H54 (cell line): ENCODE measurements at places on chromosomes 1 and 21.

- no peak for DNase-seq
Measured at GRCh38 chr21:33578959-33579542, 9.4 kb downstream of the DONSON start.

DNA sequence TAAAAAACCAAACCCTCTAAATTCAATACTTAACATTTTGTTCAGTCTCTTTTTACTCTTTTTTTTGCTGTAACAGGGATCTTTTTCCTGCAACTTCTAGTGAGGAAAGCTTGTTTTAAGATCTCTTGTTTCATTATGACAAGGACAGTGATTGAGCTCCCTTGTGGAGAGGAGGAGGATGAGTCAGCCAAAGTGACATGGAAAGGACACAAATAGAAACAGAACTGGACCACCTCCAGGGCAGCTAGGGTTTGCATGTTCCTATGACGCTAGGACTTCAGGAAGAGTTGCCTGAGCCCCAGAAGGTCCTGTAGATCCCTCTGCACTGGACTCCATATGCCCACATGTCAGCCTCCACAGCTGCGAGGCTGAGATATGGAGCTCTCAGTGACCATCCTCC lies 212.6 kb upstream of the FAM78B start:
- no peak for DNase-seq

GRCh38 chr1:175009532-175009931 lies 9.8 kb downstream of the CACYBP start:
- DNase-seq, result no peak

DNA sequence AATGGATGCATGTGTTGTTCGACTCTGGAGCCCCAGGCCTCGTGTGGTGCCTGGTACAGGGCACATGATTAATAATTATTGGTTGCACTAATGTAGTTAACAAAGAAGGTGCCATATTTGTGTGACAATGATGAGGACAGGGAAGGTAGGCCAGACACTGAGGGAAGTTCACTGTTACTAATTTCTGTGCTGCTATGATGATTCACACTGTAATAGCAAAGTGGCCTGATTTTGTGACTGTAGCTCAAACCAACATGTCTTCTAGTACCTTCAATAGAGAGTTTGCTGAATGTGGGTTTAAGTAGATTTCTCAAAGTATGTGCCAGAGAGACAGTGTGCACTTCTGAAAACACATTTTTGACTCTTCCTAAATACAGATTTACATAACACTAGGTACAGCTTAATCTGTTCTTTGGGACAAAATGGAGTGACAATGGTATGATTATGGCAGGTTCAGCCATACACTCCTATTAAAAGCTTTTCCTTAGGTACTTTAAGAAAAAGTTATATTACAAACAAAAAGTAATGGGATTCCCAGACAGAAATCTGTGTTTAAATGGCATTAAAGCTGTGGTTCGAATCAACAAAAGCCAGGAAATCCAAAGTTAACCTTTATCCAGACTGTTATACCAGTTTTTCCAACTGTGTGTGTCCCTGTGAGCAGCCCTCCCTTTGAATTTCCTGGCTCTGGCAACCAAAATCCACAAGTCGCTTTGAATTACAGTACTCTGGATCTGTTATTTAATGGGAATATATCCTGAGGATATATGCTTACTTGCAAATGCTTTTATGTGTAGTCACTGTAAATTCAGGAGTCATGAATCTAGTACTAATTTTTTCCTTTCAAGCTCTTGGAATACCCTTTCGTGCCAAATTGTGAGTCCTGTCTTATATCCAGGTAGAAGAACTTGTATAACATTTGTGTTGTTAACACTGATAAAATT lies 277.1 kb upstream of the SGIP1 start:
- DNase-seq, result no peak

DNA sequence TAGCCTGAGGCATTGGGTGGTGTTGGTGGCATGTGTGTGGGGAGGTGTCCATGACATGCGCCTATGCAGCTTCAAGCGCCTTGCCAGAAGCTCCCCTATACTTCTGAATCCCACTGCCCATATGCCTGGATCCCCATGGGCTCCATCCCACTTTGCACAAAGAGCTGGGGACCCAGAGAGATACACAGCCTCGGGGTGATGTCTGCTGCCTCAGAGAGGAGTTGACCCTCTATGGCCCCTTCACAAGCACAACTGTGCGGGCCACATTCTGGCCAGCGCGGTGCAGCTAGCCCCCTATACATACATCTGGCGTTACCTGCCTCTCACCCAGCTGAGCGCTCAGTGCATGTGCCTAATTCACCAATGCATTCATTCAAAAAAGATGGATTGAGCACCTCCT lies 9.6 kb upstream of the PTPRF start:
- no peak for DNase-seq

DNA sequence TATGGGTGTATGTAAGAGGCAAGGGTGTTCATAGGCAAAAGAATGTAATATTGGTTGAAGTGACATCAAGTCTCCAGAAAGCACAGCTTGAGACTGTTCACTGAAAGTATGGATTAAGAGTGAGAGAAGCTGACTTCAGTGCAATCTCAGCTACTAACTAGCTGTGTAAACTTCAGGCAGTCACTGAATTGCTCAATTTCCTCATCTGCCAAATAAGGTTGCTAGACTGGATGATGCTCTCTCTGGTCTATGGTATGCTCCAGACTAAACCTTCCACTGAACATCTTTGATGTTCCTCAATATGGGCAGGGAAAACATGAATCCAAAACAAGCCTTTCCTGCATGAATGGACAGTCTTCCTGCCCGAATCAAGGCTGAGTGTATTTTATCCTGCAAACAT lies 111.8 kb upstream of the USH2A start:
- no peak for DNase-seq

- no peak for DNase-seq
Measured at GRCh38 chr1:230515451-230516145, 89.5 kb upstream of the PGBD5 start.

DNA sequence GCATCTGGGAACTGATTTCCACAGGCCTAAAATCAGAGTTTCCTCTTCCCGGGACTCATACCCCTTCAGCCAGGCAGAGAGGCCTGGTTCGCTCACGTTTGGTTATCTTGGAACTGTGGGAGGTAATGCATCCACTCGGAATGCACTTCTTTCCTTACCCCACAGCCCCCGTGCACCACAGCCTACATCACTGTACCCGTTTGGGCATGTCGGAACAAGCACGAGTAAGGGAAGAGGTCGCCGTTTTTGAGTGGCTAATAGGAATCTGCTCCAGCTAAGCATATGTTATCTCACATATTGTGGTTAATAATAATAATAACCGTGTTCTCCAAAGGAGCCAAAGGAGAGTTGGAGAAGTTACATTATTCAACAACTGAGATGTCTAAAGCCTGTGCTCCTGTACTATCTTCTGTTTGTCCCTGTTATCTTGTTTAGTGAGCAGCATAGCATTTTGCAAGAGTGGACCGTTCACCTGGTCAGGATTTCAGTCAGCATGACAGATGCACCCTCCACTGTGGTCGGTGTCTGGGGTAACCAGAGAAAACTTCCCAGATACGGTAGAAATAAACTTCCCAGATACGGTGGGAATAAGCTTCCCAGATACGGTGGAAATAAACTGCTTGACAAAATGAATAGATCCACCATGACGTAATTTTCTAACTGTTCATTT lies 198.6 kb downstream of the SDCCAG8 start:
- no peak for DNase-seq
